Fibroblast of gingiva (primary cell): ENCODE measurements at places on chromosomes 5 and 9.

DNA sequence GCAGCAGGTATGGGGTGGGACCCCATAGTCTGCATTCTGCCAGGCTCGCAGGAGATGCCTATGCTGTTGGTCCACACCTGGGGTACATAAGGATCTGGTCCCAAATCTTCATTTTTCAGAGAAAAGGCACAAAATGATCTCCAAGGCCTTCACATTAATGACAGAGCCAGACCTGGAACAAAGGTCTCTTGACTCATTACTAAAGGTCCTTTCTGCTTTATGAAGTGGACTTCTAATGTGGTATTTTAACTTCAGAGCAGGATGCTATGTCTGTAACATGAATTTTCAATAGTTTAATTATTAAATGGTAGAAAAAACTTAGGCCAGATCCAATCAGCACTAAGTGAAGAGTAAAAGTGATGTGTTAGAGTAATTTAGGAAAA is 38.0 kb downstream of the DMGDH start:
- no peak for DNase-seq

DNA sequence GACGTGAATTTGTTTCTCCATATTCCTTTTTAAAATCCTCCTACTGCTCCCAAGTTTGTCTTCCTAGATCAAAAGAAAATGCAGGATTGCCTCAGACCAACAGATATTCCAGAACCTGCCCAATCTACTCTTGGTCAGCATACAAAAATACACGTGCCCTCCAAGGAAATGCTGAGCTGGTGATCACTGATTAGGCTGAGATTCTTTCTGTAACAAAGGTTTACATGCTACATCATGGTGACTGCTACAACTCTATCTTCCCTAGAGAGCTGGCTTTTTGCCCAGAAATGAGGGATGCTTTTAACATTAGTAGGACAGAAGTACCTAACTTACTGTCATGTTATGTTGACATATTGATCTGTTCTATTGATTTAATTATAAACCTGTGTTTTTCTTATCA is 35.5 kb downstream of the OR2Y1 start:
- no peak for DNase-seq

GRCh38 chr9:17625644-17626388 is 47.0 kb downstream of the SH3GL2 start:
- DNase-seq: no peak

DNA sequence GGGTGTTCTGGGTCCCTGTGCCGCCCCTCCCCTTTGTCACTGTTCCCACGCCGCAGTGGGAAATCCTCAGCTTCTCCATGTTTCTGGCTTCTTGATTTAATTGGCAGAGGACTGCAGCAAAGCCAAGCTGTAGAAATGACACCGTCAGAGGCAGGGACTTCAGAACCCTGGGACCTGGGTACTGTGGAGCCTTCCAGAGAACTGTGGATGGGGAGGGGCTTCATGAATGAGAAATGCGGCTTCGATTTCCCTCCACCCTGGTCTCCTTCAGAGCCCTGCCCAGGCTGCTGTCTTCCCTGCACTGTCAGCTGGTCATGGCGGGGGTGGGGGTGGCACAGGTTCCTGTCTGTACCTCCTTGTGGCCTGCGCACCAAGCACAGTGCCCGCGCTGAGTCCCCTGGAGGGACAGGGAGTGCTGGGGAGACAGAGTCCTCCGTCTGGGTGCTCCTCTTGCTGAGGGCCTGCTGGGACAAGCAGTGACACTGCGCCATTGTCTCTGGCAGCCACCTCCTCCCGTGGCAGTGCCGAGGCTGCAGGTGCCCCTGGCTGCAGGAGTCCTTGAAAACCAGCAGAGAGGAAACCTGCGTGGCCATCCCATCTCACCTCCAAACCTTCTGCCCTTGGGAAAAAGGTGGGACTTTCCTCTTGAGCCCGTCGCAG is 47.2 kb downstream of the COL5A1 start:
- no peak for DNase-seq

DNA sequence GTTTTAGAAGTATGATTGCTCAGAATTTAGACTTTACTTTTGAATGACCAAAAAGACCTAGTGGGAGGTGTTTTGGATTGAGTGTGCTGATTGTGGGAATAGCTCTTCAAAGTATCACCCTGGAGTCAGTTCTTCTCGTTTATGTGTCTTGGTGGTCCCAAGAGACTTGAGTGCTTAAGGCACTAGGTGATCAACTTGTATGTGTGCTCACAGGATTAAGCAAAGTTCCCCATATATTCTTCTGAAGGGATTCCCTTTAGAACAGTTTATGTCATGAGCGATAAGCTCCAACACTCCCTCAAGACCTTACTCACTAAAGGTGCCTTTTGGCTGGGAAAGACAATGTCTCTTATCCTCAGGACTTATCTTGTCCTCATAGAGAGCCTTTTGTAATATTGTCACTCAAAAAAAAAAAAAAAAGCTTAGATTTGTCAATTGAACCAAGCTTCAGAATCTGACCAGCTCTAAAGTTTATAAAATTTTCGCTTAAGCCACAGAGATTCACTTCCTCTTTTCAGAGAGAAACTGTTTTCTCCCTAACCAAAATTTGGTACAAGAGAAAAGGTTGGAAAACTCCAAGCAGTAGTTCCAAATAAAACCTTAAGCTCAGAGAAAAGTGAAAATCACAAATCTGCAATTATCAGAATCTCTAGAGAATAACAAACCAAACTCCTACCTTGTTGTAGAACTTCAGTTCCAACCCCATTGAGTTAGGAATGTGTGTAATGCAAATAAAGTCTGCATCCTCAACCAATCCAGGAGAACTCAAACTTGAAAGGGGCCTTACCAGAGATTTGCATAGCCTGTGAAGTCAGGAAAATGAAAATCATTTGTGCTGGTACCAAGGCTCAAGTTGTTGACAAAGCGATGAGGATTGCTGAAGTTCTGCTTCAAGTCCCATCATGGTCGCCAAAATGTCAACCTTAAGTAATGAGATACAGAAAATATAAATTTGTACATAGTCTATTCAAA is 40.0 kb upstream of the PDZD2 start:
- DNase-seq: no peak

- DNase-seq: no peak
Measured at GRCh38 chr9:124675261-124676158, 95.6 kb downstream of the NR6A1 start.

DNA sequence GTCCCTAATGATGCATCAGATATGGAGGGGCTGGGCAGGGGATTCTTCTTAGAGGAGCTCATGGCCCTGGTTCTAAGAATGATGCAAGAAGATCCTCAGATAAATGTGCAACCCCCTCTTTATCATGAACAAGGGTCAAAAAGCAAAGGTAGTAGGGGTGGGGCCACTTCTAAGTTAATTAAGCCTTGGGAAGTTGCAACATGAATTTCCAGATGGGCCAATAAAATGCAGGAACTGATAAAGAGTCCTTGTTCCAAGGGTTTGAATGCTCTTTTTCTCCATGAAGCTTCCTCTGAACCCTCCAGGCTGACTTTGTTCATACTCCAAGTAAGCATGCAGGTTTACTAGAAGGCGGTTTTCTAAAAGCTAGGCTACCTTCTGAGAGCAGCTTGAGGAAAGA is 25.6 kb downstream of the PCA3 start:
- DNase-seq: no peak

DNA sequence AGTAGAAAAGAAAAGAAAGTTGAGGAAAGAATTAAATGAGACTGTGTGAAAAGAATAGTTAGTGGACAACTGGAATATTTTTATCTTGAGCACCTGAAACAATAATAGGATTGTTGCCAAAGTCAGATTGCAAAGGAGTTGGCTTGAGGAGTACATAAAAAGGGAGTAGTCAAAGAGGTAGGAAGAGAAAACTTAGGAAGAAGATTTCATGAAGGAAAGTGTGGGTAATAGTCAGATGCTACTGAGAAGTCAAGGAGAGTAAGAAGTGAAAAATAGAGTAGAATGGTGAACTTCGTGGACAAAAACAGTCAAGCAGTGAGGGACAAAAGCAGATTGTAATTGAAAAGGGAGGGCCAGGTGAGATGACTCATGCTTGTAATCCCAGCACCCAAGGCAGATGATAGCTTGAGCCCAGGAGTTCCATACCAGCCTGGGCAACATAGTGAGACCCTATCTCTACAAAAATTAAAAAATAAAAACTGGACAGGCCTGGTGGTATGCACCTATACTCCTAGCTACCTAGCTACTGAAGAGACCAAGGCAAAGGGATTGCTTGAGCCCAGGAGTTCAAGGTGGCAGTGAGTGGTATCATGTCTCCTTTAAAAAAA is 178.9 kb downstream of the NIPBL start:
- DNase-seq: no peak

- no peak for DNase-seq
Measured at GRCh38 chr5:108201721-108202120, 180.2 kb downstream of the FBXL17 start.

DNA sequence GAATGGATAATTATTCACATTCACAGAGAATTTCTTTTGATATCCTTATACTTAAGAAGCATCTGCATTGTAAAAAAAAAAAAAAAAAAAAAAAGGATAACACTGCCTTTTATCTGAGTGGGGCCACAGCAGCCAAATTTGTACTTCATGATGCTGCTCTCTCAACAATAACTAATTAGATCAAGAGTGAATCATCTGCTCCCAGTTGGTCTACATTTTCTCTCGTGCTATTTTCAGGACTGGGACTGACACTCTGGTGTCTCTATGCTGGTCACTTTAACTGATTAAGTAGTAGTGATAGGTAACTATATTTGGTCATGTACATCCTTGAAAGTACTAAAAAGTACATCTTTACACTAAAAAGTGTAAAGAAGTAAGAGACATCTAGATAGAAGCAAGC is 90.1 kb downstream of the RFX3 start:
- DNase-seq: no peak

- peak; percentile 30 for DNase-seq
Measured at GRCh38 chr5:116482394-116482793, 92.2 kb downstream of the SEMA6A start.

DNA sequence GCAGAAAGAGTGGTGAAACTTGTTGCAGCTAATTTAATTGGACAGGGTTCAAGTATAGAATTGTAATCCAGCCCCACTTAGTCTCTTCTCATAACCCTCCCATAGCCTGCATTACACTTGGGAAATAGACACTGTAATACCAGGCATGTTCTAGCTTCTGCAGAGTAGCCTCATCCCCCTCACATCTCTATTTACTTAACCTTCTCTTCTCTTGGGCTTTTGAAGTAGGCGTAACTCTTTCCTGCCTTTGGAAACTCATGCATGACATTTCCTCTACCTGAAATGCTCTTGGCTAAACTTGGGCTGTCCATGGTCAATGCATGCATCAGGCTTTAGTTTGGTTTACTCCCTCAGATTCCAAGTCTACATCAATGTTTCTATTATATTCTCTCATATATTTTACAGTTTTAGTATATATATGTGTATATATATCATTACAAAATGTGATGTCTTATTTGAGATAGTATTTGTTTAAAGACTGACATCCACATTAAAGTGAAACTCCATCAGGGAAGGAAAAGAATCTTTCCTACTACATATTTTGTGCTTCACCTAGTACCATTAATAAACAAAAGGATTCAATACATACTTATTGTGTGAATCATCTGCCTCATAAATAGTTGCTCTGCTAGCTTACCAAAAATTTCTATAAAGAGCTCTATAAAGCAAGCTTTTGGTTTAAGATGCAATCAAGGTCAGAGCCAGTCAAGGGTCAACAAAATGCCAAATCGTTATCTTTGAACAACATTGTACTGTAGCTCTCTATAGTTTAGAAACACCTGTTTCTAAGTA is 1158.0 kb downstream of the MAT2B start:
- DNase-seq: no peak

DNA sequence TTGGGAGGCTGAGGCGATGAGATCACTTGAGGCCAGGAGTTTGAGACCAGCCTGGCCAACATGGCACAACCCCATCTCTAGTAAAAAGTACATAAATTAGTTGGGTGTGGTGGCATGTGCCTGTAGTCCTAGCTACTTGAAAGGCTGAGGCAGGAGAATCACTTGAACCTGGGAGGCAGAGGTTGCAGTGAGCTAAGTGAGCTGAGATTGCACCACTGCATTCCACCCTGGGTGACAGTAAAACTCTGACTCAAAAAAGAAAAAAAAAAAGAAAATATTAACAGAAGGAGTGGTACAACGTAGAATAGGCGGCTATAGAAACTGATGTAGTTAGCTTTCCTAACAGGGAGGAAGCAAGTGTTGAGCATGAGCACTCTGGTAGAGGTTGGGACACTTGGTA is 59.9 kb downstream of the PBX3 start:
- DNase-seq: peak; percentile 50

- DNase-seq: no peak
Measured at GRCh38 chr5:91928754-91929521, 545.8 kb upstream of the ARRDC3 start.

DNA sequence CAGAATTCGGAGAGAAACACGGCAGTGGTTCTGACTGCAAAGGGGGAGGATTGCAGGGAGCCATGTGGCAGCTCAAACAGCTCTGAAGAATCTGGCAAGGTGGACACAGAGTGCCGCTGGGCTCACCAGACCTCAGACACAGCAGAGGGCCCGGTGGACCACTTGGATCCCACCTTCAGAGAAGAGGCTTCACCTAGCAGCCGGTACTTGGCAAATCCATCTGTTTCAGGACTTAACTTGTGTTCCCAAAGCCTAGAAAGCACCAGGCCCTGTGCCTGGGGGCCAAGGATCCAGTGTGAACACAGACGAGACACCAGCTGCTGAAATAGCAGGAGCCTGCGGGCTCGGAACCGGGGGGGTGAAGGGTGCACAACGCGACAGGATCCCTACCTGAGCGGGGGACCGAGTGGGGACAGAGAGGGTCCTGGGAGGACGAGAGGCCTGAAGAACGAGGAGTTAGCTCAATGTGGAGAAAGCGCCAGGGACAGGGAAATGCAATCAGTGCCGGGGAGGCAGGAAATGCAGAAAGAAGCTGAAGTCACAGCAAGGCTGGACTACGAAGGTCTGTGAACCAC is 44.6 kb downstream of the BTNL9 start:
- DNase-seq: no peak
